HepG2 (cell line): ENCODE measurements at places on chromosomes 12 and 14.

DNA sequence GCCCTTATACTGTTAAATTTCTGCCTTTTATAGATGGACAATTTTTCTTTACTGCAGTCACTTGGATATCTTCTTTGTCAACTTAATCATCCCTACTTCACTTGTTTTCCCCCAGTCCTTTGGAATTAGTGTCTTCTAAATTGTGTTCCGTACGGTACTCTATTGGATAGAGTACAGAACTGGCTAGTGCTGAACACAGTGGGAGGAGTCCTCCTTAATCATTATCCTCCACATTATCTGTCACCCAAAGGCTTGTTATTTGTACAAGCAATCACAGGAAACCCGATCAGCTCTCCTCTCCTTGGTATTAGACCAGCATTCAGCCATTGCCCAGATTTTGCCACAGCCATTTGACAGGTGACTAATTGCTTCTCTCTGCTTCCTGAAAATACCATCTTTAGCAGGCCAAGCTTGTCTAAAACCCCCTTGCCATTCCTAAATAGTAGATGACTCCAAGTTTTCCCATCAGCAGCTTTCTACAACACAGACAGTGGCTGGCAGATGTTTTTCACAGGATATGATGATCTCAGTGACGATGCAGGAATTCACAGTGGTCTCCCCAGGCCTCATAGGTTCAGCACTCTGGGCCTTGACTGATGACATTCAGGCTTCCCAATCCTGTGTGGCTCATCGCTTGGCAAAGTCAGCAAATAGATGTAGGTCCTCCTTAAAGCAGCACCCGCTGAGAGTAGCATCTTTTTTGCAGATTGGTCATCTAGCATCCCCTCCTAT lies 216.0 kb upstream of the RGS6 start:
- DNase-seq = no peak

- DNase-seq = no peak
Measured at GRCh38 chr12:114404926-114405518, 922 bp downstream of the TBX5 start.

- peak; percentile 93 for DNase-seq
Measured at GRCh38 chr14:31457665-31458659, 656 bp upstream of the DTD2 start.

DNA sequence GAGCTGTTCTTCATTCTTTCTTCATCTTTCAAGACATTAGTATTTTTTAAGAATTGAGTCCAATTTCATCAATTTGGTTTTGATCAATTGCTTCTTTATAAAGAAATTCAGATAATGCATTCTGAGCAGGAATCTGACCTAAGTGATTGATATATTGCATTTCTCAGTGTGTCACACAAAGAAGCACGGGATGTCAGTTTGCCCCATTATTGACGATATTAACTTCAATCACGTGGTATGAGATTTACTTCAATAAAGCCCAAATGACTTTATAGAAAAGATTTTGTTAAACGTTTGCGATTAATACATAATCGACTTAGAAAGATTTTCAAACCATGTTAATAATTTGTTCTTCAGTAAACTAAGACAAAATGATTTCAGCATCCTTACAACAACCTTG lies 1254.2 kb downstream of the FSCB start:
- DNase-seq = no peak

GRCh38 chr14:75831455-75831854 lies 150.3 kb downstream of the TGFB3 start:
- peak; percentile 27 for DNase-seq
